ENCODE measurements at places on chromosomes 5 and 9.

GRCh38 chr5:34005211-34005610 is 2.6 kb downstream of the AMACR start:
- no peak for DNase-seq

- DNase-seq: no peak
Observed at GRCh38 chr5:86461169-86461956, 156.4 kb upstream of the COX7C start.

DNA sequence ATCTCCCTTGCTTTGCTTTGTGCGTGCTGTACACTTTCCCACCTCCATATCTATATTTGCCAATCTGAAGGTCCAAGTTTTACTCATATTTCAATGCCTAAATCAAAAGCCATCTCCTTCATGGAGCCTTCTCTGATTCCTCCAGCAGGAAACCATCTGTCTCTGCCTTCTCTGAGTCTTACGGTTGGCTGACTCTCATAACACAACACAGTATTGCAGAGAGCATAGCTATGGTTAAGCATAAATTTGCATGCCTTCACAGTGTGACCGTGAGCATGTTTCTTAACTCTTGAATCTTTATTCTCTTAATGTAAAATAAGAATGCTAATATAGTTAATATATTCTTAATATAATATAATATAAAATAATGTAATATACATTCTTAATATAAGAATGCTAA is 136.8 kb upstream of the PPP2R2B start:
- DNase-seq: no peak

GRCh38 chr5:173926359-173926758 is 38.2 kb downstream of the CPEB4 start:
- DNase-seq: no peak
